Umbilical cord (tissue), 2 donors: ENCODE measurements at places on chromosomes 11 and 22. TPM values are rescaled to one million over a fixed set of nuclear protein-coding genes. Genes with fewer than 3 reads are reported as not detected.

Gene OSM
- total RNA-seq = 4.8 TPM

Gene DERL3
- total RNA-seq = not detected

Gene ADAMTS8
- 9.9 TPM for total RNA-seq

Gene IRAG1
- total RNA-seq = 62.6 TPM

Gene MICALL1
- 85.0 TPM for total RNA-seq

Gene APOL4
- 3.9 TPM for total RNA-seq
